ENCODE measurements at places on chromosomes 2 and 18. TPM values are rescaled to one million over a fixed set of nuclear protein-coding genes. Genes with fewer than 3 reads are reported as not detected.

The CHRND gene
- total RNA-seq, result not detected

DNA sequence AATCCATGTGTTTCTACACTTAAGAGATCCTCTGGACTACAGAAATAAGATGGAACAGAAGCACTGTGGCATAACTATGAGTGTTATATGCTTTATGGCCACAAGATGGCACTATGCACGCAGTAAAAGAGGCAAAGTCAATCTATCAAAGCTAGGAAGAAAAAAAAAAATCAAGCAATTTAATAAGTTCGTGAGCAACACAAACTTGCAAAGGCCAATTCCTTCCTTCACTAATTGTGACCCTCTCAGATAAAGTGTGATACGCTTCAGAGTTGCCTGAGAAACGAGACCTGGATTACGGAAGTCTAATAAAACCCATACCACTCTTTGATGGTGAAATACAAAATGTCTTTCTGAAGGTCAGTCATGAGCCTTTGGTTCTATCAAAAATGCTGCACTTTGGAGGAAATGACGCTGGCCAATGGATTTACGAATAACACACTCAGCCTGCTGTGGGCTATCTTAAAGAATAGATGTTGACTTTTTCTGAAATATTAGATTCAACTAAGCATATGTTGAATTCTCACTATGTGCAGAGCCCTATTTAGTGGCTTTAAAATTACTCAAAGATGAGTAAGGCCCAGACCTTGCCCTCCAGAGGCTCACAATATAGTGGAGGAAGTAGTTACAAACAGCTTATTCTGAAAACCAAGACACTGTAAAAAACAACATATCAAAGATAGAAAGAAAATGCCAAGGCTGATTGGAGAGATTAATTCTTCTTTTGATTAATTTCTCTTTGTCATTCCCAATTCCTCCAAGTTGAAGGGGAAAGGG lies 35.5 kb upstream of the TTR start:
- no peaks in the 10 kb centered on the region for H3K4me1 ChIP-seq
- no peak for DNase-seq
- peaks cover 2% of the 10 kb centered on the region for H3K27me3 ChIP-seq

DNA sequence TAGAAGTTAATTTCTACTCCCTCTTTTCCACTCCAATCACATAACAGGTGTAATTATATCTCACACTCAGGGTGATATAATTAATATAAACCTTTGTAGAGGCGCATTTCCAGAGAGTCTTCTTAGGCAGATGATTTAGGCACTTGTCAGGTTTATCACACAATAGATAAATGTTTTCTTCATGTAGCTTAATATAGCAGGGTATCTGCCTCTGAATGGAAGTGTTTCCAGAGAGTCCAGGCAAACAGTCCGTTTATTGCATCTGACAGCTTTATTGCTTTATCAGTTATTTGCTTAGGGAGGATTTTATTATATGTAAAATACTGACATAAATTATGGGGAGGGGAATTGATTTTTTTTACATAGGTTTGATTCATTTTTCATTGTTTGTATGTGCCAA lies 766.3 kb downstream of the SLC4A3 start:
- H3K4me1 ChIP-seq, result no peaks in the 10 kb centered on the region
- H3K4me3 ChIP-seq, result no peak overlapping the region
- H3K27ac ChIP-seq, result no peak overlapping the region
- H3K36me3 ChIP-seq, result no peaks in the 10 kb centered on the region

The TBR1 gene
- not detected for total RNA-seq

DNA sequence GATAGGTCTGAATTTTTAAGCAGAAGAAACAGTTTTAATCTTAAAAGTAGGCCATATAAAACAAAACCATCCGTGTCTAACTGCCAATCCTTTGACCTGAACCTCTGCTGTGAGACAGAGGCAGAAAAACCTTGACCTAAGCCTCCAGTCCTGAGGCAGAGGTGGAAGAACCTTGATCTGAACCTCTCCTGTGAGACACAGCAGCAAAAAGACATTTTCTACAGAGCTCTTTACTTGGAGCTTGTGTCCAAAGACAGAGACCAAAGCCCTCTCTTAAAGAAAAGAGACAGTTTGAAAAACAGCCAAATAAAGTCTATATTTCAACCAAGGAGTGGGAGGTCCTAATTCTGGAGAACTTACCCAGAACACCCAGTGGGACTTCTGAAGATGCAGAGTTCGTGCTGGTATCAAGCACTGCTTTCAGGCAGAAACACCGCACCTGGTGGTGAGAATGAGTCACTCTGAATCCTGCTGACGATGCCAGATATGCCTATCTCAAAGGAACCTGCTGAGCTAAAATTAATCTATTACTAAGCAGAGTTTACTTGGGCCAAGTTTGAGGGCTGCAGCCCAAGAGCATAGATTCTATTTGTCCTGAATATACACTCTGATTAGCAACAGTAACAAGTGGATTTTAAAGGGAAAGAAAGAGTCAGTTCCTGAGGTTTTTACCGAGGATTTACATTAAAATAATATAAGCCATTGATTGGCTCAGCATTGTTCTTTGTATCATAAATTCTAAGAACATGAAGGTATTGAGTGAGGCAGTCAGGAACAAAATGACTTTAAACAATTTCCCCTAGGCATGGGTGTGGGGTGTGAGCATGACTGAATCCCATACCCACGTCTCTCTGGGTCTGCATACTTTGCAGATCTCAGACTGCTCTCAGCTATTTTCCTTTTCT lies 806.4 kb downstream of the TRIB2 start:
- H3K4me1 ChIP-seq, result no peaks in the 10 kb centered on the region
- no peak for DNase-seq
- no peak overlapping the region for H3K4me3 ChIP-seq
- H3K27me3 ChIP-seq, result no peaks in the 10 kb centered on the region
- H3K27ac ChIP-seq, result no peak overlapping the region

GRCh38 chr2:41903474-41904135 lies 144.2 kb upstream of the PKDCC start:
- H3K4me1 ChIP-seq, result no peaks in the 10 kb centered on the region
- no peak overlapping the region for H3K4me3 ChIP-seq
- peaks cover 13% of the 10 kb centered on the region for H3K27me3 ChIP-seq
- no peaks in the 10 kb centered on the region for H3K36me3 ChIP-seq
- DNase-seq, result no peak
- no peak overlapping the region for H3K27ac ChIP-seq

DNA sequence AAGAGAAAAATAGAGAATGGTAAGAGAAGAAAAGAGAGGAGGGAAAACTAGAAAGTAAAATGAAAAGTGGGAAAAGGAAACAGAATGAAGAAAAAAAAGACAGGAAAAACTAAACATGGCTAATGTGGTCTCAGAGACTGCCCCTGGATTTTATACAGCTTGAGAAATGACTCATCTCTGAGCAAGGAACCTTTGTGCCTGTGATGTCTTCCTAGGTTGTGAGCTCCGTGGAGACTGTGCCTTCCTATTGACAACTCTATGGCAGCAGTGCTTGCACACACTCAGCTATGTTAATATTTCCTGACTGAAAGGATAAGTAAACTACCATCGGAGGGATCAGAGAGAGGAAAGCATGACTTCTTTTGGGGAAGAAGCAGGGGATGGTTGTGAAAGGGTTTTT lies 203.8 kb downstream of the RDH14 start:
- H3K4me3 ChIP-seq, result no peak overlapping the region
- no peak for DNase-seq
- no peaks in the 10 kb centered on the region for H3K36me3 ChIP-seq
- peaks cover 4% of the 10 kb centered on the region for H3K27me3 ChIP-seq
- no peaks in the 10 kb centered on the region for H3K4me1 ChIP-seq
- H3K27ac ChIP-seq, result no peak overlapping the region

GRCh38 chr18:59050661-59051057 lies 89.0 kb upstream of the SEC11C start:
- no peaks in the 10 kb centered on the region for H3K36me3 ChIP-seq
- H3K4me3 ChIP-seq, result no peak overlapping the region
- no peaks in the 10 kb centered on the region for H3K4me1 ChIP-seq
- DNase-seq, result no peak

GRCh38 chr2:148614322-148615049 lies 30.1 kb upstream of the EPC2 start:
- H3K27ac ChIP-seq, result no peak overlapping the region
- no peak overlapping the region for H3K4me3 ChIP-seq
- H3K36me3 ChIP-seq, result no peaks in the 10 kb centered on the region
- H3K27me3 ChIP-seq, result no peaks in the 10 kb centered on the region
- no peaks in the 10 kb centered on the region for H3K4me1 ChIP-seq

The GALNT1 gene
- total RNA-seq, result 17.9 TPM

- H3K27ac ChIP-seq, result no peak overlapping the region
- H3K4me1 ChIP-seq, result peaks cover 10% of the 10 kb centered on the region
- no peaks in the 10 kb centered on the region for H3K27me3 ChIP-seq
These were observed 101.0 kb downstream of the FAM210A start for GRCh38 chr18:13625355-13625754.

- peaks cover 59% of the 10 kb centered on the region for H3K4me1 ChIP-seq
- no peaks in the 10 kb centered on the region for H3K27me3 ChIP-seq
- peak; percentile 68 for DNase-seq
- H3K4me3 ChIP-seq, result peak overlapping the region; percentile 28
These were observed 17.1 kb downstream of the ANKRD44 start for GRCh38 chr2:197293252-197294007.

GRCh38 chr2:26401739-26402541 lies at the start of gene DRC1:
Gene DRC1, plus strand, starts transcription at chr2:26401920. Its CDS starts 70 bp downstream, at chr2:26401990.
- no peak for DNase-seq
- peaks cover 7% of the 10 kb centered on the region for H3K4me1 ChIP-seq
- H3K27ac ChIP-seq, result no peak within 1 kb of the TSS
- no peaks in the 10 kb centered on the region for H3K36me3 ChIP-seq
- no peak within 1 kb of the TSS for H3K4me3 ChIP-seq
- H3K27me3 ChIP-seq, result peaks cover 14% of the 10 kb centered on the region

GRCh38 chr2:197710424-197711042 lies 5.4 kb downstream of the MARS2 start:
- H3K4me3 ChIP-seq, result no peak overlapping the region
- H3K27me3 ChIP-seq, result no peaks in the 10 kb centered on the region
- H3K27ac ChIP-seq, result no peak overlapping the region
- H3K4me1 ChIP-seq, result peaks cover 27% of the 10 kb centered on the region
- no peak for DNase-seq
- H3K36me3 ChIP-seq, result peaks cover 14% of the 10 kb centered on the region

The FAM228A gene
- total RNA-seq, result 0.22 TPM

DNA sequence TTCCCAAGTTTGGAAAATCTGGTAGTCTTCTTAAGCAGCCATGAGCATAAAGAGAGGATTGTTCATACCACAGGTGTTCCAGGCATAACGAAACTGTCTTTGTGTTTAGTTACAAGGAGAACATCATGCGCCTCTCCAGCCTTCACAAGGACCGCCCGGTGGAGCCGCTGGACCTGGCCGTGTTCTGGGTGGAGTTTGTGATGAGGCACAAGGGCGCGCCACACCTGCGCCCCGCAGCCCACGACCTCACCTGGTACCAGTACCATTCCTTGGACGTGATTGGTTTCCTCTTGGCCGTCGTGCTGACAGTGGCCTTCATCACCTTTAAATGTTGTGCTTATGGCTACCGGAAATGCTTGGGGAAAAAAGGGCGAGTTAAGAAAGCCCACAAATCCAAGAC lies 6.0 kb upstream of the MROH2A start:
- H3K27me3 ChIP-seq, result peaks cover 3% of the 10 kb centered on the region
- no peaks in the 10 kb centered on the region for H3K4me1 ChIP-seq
- no peak for DNase-seq
- H3K4me3 ChIP-seq, result no peak overlapping the region
- H3K27ac ChIP-seq, result no peak overlapping the region
- H3K36me3 ChIP-seq, result no peaks in the 10 kb centered on the region

- DNase-seq, result no peak
- H3K4me1 ChIP-seq, result no peaks in the 10 kb centered on the region
- H3K27me3 ChIP-seq, result no peaks in the 10 kb centered on the region
These were observed 69.2 kb downstream of the EDAR start for GRCh38 chr2:108919571-108920373.

DNA sequence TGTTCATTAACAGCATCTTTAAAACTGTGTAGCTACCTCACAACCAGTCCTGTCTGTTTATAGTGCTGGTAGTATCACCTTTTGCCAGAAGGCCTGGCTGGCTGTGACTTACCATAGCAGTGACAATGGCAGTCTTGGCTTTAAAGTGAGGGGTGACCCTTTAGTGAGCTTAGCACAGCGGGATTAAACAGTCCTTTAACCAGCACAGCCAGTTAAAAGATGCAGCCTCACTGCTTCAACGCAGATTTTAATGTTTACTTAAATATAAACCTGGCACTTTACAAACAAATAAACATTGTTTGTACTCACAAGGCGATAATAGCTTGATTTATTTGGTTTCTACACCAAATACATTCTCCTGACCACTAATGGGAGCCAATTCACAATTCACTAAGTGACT lies 7.0 kb downstream of the RRM2 start:
- peaks cover 12% of the 10 kb centered on the region for H3K4me1 ChIP-seq
- H3K27ac ChIP-seq, result no peak overlapping the region
- H3K27me3 ChIP-seq, result no peaks in the 10 kb centered on the region
- no peak overlapping the region for H3K4me3 ChIP-seq
- no peak for DNase-seq

The TUBB8B gene
- total RNA-seq, result not detected

DNA sequence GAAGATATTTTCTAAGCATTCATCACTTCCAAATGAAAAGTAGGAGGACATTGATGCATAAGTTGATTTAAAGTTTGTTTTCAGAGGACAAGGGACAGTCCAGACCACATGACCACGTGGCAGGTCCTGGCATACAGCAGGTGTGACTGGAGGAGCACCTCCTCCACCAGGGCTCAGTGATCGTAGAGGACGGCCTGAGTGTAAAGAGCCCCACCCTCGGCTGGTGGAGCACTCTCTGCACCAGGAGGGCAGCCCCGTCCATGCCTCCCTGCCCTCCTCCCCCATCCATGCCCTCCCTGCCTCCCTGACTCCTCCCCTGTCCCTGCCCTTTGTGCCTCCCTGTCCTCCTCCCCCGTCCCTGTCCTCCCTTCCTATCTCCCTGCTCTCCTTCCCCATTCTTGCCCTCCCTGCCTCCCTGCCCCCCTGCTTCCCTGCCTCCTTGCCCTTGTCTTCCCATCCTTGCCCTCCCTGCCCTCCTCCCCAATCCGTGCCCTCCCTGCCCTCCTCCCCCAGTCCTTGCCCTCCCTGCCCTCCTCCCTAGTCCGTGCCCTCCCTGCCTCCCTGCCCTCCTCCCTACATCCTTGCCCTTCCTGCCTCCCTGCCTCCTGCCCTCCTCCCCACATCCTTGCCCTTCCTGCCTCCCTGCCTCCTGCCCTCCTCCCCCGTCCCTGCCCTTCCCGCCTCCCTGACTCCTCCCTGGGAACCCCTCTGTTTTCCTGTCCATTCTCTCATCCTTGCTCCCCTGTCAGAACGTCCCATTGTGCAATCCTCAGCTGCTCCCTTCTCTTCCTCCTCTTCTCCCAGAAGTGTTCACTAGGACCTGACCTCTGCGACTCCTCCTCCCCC lies 47.9 kb downstream of the ANKMY1 start:
- no peaks in the 10 kb centered on the region for H3K27me3 ChIP-seq
- no peak overlapping the region for H3K27ac ChIP-seq
- peaks cover 24% of the 10 kb centered on the region for H3K36me3 ChIP-seq
- H3K4me3 ChIP-seq, result no peak overlapping the region

GRCh38 chr2:152369176-152369860 lies 34.3 kb downstream of the FMNL2 start:
- DNase-seq, result no peak
- H3K4me1 ChIP-seq, result no peaks in the 10 kb centered on the region
- no peaks in the 10 kb centered on the region for H3K27me3 ChIP-seq
- no peak overlapping the region for H3K4me3 ChIP-seq
- H3K27ac ChIP-seq, result no peak overlapping the region

The M1AP gene
- not detected for total RNA-seq

- H3K36me3 ChIP-seq, result no peaks in the 10 kb centered on the region
- no peaks in the 10 kb centered on the region for H3K27me3 ChIP-seq
- DNase-seq, result no peak
- H3K27ac ChIP-seq, result no peak overlapping the region
- H3K4me1 ChIP-seq, result no peaks in the 10 kb centered on the region
These were observed 280.8 kb upstream of the NRP2 start for GRCh38 chr2:205401511-205401910.

All from CD4-positive, alpha-beta T cell (primary cell).